ENCODE measurements at places on chromosomes 2 and 18.

GRCh38 chr2:122750095-122750494 lies 994.6 kb downstream of the TSN start:
- DNase-seq = no peak

DNA sequence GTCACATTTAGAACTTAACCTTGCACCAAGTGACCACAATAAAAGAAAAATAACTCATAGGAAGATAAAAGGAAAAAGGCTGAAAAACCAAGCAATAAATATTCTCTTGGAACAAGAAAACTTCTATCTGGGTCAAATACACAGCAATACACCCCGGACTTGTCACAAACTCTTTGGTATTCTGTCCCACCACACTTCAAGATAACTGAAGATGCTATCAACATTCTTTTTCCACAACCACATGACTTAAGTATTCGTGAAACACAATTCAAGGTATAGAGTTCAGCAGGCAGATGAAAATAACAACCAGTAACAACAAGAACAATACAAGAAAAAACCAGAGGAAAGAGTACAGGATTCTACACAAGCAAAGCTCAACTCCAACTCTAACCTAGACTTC lies 18.0 kb downstream of the MBD2 start:
- no peak for DNase-seq

GRCh38 chr18:57898506-57899124 lies 95.5 kb upstream of the ATP8B1 start:
- peak; percentile 19 for DNase-seq

DNA sequence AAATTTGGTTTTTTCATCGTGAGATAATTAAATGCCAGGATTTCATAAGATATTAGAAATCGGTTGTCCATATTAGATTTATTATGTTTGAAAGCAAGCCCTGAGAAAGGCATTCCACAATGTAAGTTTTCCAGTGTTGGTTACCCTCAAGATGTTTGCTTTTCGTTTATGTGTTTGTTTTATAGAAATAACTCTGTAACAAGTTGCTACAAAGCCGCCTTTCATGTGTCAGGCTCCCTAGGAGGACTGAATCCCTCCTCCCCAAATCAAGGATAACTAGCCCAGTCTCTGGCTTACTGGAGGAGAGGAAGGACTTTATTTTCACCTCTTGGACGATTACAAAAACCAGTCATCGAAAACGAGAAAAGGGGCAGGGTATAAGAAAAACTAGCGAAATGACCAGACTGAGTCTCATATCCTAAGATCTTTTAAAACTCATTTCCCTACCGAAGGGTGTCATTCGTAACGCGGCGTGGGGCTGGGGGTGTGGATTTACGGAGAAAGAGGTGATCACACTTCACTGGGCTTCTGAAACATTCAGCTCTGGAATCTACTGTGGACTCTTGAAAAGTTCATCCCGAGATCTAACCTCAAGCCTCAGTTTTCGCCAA lies 1.0 kb upstream of the PEX13 start:
- DNase-seq = no peak

GRCh38 chr2:103818176-103818575 lies 1035.7 kb upstream of the POU3F3 start:
- DNase-seq = no peak

- no peak for DNase-seq
These were observed 87.0 kb upstream of the LRP1B start for GRCh38 chr2:142217804-142218203.

DNA sequence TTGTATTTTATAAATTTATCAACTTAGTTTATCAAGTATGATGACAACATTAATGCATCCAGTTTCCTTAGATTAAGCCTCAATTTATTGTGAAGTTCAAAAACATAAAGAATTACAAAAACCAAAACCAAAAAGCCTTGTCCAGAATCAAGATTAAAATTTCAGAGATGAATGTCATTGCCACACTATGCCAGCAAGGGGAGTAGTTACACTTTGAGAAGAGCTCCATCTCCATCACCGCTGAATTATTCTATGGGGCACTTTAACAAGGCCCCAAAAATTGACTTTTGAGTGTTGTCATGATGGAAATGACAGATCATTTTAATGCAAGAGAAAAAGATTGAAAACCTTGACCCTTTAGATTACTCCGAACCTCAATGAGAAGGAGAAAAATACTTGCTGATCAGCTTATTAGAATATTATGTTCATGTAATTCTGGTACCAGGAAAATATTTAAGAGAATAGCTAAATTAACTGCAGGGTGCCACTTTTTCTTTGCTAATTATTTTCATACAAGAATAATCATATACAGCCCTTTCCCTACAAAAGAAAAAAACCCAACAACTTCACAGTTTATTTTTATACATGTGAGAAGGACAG lies 152.5 kb upstream of the AQP4 start:
- no peak for DNase-seq

GRCh38 chr18:49016648-49017539 lies 66.1 kb upstream of the SMAD7 start:
- no peak for DNase-seq

DNA sequence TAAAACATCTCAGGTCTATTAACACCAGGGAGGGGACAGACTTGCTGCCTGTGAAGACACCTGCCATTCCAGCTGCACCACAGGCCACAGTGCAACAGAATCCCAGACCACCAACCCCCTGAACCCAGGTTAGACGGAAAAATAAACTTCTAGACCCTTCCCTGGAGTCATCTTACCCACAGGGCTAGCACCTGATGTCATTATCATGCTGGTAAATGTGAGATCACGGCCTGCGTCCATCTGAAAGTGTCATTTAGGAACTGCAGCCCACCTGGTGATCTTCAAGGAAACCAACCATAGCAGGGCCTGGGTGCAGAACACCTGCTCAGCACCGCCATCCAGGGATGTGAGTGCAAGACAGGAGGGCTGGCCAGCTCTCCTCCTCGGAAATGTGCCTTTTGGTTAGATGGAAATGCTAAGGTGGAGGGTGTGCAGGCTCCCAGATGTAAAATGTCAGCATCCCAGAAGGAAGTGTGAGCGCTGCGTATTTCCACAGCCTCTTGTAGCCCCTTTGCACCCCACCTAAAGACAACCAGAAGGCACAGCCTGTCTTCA lies 80.8 kb downstream of the PTGR3 start:
- no peak for DNase-seq

- no peak for DNase-seq
These were observed 11.6 kb downstream of the KLHL14 start for GRCh38 chr18:32761231-32761630.

DNA sequence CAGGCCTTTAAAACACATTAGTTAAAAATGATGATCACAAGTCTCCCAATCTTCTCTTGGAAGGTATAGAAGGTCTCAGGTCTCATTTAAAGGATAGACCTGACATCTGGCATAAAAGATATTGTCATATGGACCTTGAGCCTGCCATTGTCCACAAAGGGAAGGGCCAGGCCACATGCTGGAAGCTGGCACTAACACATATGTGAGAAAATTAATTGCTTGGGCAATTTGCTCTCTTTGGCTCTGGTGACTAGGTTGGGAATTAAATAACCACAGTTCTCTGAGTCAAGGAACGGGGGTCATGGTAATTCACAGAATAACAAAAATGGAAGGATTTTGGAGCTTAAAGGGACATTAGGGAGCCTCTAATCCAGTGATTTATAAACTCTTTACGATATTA lies 727.3 kb downstream of the BCL11A start:
- DNase-seq = no peak

- DNase-seq = no peak
These were observed 247.7 kb downstream of the ZNF385B start for GRCh38 chr2:179613701-179614100.

DNA sequence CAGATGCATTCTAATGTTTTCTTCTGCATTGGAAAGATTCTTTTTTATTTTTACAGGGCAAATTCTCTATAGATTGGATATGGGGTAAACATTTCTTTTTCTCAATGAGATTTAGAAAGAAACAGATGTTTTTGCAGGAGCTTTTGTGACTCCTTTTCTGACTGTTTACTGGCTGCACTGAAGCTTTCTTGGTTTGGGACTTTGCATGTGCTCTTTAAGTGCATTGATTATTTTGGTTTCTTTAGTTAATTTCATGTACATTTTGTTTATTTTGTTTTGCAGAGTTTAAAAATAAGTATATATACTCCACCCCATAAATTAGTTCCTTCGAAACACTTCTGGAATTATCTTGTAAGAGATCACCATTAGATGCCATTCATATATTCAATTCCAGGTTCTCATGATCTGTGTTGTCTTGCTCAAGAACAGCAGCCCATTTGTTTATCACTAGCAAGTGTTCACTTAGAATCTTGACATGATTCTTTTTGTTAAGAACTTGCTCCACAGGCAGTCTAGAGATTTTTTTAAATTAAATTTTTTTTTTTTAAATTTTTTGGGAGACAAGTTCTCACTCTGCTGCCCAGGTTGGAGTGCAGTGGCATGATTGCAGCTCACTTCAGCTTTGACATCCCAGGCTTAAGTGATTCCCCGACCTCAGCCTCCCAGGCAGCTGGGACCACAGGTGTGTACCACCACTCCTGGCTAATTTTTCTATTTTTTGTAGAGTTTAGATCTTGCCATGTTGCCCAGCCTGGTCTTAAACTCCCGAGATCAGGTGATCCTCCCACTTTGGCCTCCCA lies 233.7 kb downstream of the MYCN start:
- no peak for DNase-seq

DNA sequence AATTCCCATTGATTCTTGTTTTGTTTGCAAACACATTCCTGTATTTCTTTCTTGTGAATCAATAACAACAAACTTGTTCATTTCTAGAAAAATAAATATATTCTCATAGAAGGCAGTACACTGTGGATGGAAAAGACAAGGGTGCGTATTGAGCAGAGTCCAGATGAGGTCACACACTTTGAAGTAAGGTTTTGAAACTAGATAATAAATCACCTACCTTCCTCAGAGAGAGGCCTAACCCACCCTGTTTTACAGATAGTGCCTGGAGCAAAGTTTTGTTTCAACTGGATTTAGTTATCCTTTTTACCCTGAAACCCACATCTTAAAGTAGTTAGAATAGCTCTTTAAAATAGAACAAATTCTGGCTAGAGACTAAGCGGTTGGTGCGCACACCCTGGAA lies 137.1 kb upstream of the PIEZO2 start:
- DNase-seq = no peak

GRCh38 chr2:15756882-15757819 lies 165.5 kb downstream of the DDX1 start:
- DNase-seq = no peak

DNA sequence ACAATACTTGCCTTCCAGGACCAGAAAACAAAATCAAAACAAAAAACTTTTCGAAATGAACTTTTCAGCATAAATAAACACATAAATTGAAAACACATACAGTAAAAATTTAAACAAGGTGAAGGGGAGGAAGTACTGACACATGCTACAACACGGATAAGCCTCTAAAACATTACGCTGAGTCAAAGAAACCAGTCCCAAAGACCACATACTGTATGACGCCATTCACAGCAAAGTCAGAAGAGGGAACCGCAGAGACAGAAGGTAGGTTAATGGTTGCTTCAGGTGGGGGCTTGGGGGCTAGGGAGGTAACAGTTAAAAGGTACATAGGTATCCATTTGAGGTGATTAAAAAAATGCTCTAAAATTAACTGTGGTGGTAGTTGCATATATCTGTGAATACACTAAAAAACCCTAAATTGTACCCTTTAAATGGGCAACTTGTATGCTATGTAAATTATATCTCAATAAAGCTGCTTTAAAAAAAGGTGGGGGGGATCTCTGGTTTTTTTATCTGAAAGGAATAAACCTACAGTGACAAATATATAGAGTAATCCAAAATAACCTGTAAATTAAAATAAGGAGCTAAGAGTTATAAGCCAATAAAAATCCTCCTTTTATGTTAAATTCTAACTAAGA lies 7.1 kb downstream of the COX7A2L start:
- no peak for DNase-seq

- no peak for DNase-seq
These were observed 19.6 kb downstream of the SPATA3 start for GRCh38 chr2:231015478-231015877.

GRCh38 chr2:120245520-120246332 lies 6.9 kb upstream of the RALB start:
- no peak for DNase-seq
